ENCODE measurements at places on chromosomes 6 and 20.
A peak's percentile ranks its signal among the peaks of the same experiment; 100 is the strongest.

DNA sequence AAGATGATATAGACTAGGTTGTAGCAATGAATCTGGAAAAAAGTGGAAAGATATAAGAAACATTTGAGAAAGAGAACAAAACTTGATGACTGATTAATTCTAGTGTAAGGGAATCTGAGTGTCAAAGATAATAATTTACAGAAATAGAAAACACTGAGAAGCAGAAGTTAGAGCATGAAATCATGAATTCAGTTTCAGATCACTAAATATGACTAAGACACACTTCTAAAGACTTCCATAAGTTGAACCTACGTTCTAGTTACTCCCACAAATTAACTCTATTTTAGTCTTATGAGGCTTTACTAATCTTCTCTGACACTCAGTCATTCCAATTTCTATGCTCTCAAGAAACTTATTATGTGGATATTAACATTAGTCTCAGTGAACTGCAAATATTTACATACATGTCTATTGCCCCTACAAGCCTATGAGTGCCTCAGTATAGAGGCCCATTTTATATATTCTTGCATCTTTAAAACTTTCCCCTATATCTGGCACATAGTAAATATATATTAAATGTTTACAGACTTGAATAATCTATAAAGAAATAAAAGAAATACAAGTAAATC, 30.4 kb downstream of the IBTK start:
- no peak for DNase-seq

GRCh38 chr6:105850261-105851112, 235.6 kb upstream of the PRDM1 start:
- no peak for DNase-seq

DNA sequence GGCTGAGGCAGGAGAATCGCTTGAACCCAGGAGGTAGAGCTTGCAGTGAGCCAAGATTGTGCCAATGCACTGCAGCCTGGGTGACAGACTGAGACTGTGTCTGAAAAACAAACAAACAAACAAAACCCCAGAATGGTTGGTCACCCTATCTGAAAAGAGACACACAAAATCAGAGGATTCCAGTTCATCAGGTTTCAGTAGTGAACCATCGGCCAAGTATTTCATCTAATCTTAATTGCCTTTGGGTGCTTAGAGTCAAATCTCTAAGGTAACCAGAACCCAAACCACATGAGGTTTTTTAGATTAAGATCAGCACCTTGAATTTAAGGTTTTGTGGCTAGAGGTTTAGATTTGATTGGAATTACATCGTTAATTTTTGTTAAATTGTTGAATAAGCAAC, 8.3 kb upstream of the ZBTB2 start:
- no peak for DNase-seq

DNA sequence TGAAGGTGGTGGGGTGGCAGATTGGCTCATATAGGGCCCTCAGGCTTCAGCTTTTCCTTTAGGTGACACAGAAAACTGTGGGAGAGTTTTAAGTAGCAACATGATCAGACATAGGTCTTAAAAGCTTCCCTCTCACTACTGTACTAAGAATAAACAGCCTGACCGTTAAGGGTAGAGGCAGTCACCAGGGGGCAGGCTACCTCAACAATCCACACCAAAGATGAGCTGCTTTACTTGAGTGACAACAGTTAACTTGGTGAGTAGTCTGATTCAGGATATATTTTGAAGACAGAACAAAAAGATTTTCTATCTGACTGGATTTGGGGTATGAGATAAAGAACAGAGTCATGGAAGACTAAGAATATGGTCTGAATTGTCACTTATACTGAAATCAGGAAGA, 193.1 kb upstream of the SHLD1 start:
- DNase-seq: peak; percentile 72

GRCh38 chr6:25136854-25137253, 142.3 kb upstream of the CARMIL1 start:
- DNase-seq: no peak

DNA sequence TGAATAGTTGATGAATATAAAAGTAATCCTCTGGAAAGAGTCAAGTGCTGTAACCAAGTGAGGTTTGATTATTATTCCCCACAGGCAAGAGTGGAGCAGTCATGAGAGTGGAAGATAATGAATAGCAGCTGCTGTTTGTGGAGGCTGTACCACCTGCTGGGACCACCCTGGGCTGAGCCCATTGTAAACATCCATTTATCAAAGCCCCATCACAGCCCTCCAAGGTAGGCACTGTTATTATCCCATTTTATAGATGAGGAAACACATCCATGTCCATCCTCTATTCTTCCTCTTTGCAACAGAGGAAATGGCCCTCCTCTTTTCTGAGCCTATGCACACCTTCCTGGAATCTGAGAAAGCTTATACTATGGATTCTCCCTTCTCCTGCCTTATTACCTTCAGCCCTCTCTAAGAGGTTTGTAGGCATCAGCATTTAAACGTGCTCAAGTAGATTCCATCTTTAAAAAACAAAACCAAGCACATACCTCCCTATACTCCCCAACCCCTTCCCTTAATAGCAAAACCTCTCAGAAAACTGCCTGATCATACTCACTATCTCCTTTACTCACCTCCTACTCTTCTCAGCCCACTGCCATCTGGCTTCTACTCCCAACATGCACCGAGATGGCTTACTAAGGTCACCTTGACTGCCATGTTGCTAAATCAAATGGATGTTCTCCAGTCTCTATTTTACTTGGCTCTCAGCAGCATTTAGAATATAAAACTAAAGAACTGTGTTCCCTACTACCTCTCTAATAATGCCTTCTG, 37.1 kb downstream of the CDH22 start:
- DNase-seq: no peak

DNA sequence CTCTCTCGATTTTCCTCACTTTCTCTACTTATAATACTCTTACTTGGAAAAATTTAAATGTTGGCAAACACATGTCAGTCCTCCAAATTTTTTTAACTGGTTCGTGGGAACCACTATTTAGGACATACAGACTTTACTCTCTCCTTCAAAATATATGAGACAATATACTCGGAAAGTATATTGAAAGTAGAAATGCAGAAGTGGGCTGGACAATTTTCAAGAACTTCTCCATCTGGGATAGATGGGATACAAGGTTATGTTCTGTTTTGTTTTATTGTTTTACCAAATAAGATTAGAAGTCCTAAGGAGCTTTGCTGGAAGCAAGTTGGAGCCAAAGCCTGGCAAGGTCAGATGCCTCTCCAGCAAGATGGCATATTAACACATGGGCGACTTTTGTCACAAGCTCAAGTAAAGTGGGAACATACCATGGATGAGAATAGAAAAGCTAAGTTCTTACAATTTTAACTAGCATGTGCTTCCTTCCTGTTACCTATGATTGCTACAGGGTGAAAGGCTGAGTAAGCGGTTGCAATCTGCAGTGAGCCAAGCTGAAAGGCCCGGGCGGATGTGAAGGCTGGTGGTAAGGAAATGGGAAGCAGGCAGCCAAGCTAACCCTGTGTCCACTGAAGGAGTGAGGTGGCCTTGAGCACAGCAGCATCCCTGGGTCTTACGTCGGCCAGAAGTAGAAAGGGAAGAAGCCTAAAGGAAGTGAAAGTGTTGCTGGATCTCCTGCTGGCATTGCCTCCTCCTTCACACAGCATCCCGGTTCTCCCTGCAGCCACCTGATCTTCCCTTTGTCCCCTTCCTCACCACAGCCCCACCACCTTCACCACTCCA, 7.1 kb downstream of the MAP3K5 start:
- peak; percentile 52 for DNase-seq

- no peak for DNase-seq
Observed at GRCh38 chr6:31558631-31559500, 11.5 kb downstream of the NFKBIL1 start.

GRCh38 chr20:20490673-20491072, 122.8 kb downstream of the INSM1 start:
- no peak for DNase-seq

DNA sequence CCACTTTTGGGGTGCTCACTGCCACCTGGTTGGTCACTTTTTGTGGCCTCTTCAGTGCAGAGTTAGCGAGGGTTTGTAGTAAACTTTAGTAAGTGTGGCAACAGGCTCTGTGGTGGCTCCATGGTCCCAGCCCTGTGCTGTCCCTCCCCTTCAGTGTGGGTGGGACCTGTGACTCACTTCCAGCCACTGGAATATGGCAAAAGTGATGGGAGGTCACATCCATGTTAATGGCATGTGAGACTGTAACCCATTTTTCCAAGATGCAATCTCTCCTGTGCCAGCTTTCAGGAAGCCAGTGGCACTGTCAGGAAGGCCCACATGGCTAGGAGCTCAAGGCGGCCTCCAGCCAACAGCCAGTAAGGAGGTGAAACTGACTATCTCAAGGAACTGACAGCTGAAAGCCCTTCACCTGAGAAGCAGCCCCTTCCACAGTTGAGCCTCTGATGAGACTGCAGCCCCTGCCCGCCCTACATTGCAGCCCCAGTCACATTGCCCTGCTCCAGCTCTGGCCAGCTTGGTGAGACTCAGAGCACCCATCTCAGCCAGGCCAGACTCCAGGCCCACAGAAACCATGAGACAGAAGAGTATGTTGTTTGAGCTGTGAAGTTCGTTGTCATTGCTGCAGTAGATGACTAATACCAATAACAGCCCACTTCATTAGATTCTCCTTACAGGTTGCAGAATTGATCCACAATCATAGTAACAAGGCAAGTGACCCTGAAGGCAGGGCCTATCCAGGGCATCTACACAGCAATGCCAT, 13.1 kb upstream of the CST7 start:
- no peak for DNase-seq

DNA sequence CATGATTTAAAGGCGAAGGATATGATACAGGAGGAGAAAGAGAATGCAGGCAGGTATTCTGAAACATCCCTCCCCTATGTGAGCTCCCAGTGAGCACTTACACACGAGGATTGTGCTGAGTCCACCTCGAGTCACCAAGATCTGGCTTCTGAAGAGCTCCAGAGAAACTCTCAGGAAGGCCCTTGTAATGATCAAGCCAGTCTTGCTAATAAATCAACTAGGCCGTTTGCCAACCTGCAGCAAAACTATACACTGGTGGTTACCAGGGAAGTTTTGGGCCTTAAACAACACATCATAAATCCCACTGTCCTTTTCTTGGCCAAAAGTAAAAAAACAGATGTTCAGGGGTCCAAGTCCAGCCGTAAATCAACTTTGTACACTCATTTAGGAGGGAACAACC, 79.2 kb downstream of the STXBP5 start:
- peak; percentile 28 for DNase-seq

DNA sequence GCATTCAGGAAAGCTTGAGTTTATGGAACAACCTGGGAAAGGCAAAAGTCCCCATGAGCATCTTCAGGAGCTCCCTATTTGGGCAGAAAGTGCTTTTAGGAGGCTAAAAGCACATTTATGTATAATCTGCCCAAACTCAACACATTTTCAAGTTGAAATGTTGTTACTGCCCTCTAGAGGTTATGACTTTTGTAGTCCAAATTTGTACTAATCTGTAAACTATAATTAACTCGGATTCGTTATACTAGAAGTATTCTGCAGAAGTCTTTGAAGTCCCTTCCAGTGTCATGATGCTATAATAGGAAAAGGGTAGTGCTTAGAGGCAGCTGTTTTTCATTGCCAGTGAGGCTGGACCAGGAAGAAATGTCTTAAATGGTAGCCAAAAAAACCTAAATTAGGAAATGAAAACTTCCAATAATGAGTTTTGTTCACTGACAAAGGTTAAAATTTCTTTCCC, 44.8 kb upstream of the EMILIN3 start:
- peak; percentile 29 for DNase-seq

DNA sequence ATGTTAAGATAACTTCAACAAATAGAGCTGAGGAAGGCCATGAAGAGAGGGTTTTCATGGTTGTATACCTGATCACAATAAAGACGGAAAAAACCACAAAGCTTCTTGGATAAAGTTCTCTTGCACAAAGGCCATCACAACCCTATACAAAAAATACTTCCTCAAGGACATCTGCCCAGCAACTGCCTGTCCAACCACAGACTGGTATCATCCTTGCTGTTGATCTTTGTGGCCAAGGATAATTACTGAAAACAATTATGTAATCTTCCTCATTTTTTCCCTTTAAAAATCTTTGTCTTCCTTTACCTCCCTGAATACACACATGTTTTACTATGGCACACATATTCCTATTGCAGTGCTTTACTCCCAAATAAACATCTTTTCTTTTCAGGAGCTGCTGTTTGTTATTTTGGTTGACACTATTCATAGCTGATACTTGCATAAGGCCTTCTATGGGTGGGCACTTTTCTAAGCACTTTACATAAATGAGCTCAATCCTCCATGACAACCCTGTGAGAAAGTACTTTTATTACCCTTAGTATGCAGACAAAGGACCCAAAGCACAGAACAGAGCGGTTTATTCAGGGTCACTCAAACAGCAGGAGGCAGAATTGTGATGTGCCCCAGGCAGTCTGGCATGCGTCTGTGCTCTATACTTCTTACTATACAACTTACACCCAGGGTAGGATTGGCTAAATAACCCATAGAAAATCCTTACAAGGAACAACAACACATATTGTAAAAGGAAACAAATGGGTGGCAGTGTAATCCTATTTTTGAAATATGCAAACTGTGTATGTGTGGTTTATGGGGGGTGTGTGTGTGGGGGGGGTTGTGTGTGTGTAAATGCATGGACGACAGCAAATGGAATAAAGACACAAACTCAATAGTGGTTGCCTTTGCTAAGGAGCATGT, 35.1 kb downstream of the SNRNP48 start:
- DNase-seq: no peak

- peak; percentile 93 for DNase-seq
Observed at GRCh38 chr20:63636752-63637628, 10.1 kb upstream of the GMEB2 start.

- peak; percentile 80 for DNase-seq
Observed at GRCh38 chr6:75934643-75935472, 137.6 kb downstream of the IMPG1 start.

GRCh38 chr20:32674362-32674789, 635 bp upstream of the C20orf203 start:
- no peak for DNase-seq

- DNase-seq: no peak
Observed at GRCh38 chr20:52484438-52484837, 292.9 kb upstream of the ZFP64 start.

GRCh38 chr6:156809034-156809433, 31.9 kb downstream of the ARID1B start:
- DNase-seq: no peak

DNA sequence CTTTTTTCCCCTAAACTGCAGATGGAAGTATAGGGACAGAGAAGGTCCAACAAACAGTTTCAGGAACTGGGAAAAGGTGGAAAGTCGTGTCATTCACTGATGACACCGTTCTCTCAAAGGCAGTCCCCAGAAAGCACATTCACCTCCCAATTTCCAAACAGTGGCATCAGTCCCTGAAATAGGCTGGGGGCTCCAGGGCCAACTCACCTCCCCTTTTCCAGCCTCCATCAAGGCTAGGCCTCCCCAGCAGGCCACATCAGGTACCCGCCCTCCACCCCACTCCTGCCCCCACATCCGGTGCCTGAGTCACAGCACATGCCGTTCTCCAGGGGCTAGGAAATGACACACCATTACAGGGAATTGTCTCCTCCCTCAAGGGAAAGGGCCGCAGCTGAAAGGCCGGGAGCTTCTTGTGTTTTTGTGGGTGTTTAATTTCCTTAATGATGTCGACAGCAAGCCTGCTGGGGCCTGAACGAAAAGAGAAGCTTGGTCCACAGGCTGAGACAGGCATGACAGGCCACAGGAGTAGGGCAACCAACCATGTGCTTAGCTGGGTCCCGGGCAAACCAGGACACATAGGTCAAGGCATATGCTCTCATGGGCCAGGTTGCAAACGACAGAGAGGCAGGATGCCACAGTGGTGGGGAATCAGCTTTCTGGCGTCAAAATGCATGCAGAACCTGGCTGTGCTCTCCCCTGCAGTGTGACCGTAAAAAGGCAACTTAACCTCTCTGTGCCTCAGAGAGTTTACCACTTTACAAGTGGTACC, 39.2 kb downstream of the ZMYND8 start:
- DNase-seq: peak; percentile 39

- DNase-seq: no peak
Observed at GRCh38 chr6:138736640-138737039, 36.9 kb upstream of the CCDC28A start.

GRCh38 chr6:52532457-52532856, 44.4 kb downstream of the TRAM2 start:
- no peak for DNase-seq
